Ovary (tissue), 10 donors: ENCODE measurements at places on chromosomes 7 and 10.

- DNase-seq = no peak
Observed at GRCh38 chr7:142468871-142469665, 211.2 kb upstream of the PRSS58 start.

DNA sequence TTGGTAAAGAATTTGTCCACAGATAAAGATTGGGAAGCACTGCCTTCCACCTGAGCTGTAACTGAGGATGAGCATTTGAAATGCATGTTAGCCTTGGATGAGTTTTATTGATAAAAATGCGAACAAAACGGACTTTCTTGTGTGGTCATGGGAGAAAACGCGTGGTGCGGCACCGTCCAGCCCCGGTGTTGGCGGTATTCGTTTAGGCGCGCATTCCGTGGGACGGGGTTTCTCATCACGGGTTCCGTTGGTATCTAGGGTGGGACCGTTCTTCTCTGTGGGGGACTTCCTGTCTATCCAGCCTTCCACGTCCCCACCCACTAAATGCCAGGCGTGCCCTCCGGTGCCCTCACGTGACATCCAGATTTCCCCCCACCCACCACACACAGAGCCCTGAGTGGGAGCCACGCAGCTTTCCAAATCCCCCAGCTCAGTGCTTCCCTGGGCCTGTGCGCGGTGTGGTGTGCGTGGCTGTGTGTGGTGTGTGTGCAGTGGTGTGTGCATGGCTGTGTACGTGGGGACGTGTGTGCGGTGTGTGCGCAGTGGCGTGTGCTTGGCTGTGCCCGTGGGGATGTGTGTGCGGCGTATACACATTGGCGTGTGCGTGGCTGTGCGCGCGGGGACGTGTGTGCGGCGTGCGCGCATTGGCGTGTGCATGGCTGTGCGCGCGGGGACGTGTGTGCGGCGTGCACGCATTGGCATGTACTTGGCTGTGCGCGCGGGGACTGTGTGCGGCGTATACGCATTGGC lies 18.1 kb downstream of the IQCE start:
- no peak for DNase-seq

DNA sequence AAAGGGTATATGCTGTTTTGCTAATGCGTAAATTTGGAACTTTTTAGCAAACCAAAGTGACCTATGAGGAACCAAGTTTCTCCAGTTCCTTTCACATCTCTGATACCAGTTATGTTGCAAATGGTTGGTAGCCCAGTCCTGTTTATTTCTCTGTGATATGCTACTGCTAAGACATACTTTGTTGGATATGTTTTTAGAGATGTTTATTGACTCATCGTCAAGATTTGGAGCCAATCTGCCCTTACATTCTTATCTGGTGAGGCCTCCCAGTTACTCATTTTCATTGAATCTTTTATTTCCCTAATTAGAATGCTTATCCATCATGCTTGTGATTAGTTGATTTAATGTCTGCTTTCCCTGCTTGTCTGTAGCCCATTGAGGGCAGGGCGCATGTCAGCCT lies 58.9 kb downstream of the LRGUK start:
- DNase-seq = no peak

DNA sequence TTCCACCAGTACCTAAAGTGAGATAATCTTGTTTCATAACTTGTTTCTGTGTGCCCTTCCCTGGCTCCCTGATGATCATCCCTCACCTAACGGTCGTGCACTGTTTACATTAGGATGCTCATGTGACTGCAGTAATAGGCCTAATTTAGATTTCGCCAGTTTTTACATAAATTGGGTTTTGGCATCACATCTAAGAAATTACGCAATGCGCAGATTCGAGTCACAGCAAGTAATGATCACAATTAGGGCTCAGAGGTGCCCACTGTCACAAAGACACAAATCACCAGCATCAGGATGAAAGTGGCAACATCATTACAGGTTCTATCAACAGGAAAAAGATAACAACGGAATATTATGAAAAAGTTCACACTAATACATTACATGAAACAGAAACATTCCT lies 94.7 kb downstream of the LARP4B start:
- DNase-seq = no peak

- DNase-seq = no peak
Observed at GRCh38 chr7:5303061-5303460, 20.3 kb downstream of the SLC29A4 start.

DNA sequence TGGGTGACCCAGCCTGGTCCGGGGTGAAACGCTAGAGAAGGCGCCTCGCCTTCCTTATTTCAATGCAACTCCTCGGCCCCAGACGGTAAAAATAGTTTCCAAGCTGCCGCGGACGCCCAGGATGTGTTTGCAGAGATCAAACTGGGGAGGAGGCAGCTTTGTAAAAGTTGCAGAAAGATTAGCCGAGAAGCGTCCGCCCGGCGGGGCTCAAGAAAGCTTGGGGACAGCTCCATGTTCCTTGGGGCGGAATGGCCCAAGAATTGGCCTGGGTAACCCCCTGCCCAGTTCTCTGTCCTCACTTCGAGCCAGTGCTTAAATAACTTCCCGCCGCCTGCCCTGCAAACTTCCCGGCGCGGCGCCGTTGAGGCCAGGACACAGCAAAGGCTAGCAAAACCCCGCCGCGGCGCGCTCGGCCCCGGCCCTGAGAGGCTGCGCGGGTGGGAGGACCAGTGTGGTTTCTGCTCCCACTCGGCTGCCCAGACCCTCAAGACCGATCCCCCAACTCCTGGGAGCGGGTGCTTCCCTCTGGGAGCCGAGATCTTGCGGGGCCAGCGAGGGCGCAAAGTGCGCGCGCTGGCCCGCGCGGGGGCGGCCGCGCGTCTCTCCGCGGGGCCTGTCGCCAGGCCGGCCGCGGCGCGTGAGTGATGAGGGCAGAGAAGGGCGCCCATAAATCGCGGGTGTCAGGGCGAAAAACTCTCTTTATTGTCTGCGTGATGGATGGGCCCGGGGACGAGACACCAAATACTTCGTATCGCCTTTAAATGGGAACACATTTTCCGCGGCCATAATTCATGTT lies 6.3 kb upstream of the ZNF503 start:
- DNase-seq = peak; percentile 64

- no peak for DNase-seq
Observed at GRCh38 chr7:128041203-128041602, 10.0 kb upstream of the LRRC4 start.

GRCh38 chr10:7635408-7636125 lies 31.2 kb downstream of the ITIH5 start:
- DNase-seq = no peak

GRCh38 chr10:133262696-133263095 lies 14.0 kb downstream of the ADAM8 start:
- DNase-seq = no peak

GRCh38 chr10:117300671-117301070 lies 59.8 kb downstream of the SLC18A2 start:
- DNase-seq = no peak

- DNase-seq = no peak
Observed at GRCh38 chr10:104925232-104925851, 284.3 kb downstream of the SORCS3 start.

DNA sequence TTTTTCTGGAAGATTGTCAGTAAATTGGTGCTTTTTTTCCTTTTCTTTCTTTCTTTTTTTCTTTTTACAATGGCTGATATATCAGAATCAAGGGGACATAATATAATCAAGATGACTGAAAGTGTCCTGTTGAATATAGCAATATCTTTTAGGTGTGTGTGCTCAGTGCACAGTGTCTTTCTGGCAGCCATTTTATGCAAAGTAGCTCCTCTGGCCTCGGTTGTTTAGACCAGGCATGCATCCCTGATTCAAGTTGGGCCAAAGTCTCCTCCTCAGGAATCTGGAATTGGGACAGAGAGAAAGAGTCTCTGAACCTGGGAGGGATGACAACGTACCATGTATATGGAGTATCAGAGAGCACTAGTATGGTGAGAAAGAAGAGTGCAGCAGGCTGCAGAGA lies 49.0 kb upstream of the MTPN start:
- no peak for DNase-seq

- no peak for DNase-seq
Observed at GRCh38 chr10:92238054-92238585, 52.8 kb downstream of the CPEB3 start.

DNA sequence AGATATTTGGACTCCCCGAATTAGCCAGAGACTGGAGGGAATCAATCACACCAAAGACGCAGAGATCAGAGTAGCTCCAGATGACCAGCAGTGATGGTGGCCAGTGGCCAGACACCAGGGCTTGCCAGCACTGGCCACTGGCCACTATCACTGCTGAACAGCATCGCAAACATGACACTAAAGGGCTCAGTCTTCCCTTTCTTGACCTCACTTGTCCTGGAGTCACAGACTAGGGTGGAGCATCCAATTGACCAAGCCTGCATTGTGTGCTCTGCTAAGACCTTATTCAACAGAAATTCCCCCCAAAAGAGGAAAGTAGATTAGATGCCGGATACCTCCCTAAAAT lies 234.7 kb downstream of the CREB5 start:
- DNase-seq = no peak
